IMR-90 (cell line): ENCODE measurements at places on chromosomes 16 and 17. TPM values are rescaled to one million over a fixed set of nuclear protein-coding genes. Genes with fewer than 3 reads are reported as not detected.

- peak; percentile 56 for DNase-seq
Observed at GRCh38 chr17:75693500-75694481, 26.7 kb downstream of the SAP30BP start.

DNA sequence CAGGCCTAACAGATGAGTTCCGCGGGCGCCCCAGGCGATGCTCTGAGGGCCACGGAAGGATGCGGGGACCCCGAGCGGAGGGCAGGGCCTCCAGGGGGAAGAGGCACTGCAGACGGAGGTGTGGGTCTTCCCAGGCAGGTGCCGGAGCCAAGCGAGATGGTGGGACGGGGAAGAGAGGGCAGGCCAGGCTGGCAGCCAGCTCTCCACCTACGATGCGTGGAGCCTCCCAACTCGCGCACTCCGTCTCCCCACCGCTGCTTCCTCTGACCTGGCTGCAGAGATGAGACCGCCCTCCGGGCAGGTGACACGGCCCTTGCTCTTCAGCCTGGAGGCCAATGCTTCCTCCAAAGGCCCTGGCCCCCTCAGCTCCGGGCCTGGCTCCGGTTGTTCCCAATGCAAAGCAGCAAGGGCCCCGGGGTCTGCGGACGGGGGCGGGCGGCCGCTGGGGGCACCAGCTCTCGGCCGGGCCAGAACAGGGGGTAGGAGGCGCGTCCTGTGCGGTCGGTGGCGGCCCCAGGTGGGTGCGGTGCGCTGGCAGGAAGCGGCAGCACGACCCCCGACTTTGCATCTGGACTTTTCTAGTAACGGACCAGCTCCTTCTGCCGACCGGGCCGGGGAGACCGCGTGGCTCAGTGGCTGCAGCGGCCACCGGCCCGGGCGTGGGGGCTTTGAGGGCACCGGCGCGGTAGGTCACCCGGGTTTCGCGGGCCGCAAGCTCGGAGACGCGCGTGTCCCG is 1.5 kb upstream of the SOX8 start:
- DNase-seq, result no peak

DNA sequence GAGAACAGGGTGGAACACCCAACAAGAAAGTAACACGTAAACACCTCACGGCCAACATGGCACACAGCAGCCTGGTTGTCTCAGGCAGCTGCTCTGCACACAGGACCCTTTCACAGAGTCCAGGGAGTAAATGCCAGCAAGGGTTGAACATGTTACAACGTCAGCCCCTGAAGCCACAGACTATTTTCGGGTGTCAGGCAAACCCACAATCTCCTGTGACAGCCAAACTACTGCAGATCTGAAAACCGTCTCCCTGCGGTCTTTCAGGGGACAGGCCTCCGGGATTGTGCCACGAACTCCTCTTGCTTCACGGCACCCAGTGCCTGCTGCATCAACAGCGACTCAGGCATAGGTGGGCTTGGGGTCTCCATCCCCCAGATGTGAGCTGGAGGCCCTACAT is 127.7 kb downstream of the XYLT1 start:
- no peak for DNase-seq

DNA sequence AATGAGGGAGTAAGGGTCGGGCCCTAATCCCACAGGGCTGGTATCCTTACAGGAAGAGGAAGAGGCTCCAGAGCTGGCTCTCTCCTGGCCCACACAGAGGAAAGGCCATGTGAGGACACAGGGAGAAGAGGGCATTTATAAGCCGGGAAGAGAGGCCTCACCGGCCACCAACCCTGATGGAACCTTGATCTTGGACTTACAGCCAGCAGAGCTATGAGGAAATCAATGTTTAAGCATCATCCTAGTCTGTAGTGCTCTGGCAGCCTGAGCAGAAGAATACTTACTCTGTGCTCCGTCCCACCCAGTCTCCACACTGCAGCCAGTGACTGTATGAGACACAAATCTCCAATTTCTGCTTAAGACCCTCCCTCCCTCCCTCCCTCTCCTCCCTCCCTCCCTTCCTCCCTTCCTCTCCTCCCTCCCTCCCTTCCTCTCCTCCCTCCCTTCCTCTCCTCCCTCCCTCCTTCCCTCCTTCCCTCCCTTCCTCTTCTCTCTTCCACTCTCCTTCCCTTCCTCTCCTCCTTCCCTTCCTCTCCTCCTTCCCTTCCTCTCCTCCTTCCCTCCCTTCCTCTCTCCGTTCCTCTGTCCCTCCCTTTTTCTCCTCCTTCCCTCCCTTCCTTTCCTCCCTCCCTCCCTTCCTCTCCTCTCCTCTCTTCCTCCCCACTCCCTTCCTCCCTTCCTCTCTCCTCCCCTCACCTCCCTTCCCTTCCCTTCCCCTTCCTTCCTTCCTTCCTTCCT is 8.9 kb upstream of the TMEM220 start:
- no peak for DNase-seq

- DNase-seq, result peak; percentile 24
Observed at GRCh38 chr16:11234884-11235702, 20.9 kb downstream of the SOCS1 start.

GRCh38 chr16:1337486-1337885 is 4.0 kb downstream of the BAIAP3 start:
- no peak for DNase-seq

GRCh38 chr17:1755252-1755826 is 6.5 kb upstream of the SERPINF1 start:
- DNase-seq, result no peak

GRCh38 chr17:19348806-19349205 is 13.7 kb downstream of the B9D1 start:
- no peak for DNase-seq

DNA sequence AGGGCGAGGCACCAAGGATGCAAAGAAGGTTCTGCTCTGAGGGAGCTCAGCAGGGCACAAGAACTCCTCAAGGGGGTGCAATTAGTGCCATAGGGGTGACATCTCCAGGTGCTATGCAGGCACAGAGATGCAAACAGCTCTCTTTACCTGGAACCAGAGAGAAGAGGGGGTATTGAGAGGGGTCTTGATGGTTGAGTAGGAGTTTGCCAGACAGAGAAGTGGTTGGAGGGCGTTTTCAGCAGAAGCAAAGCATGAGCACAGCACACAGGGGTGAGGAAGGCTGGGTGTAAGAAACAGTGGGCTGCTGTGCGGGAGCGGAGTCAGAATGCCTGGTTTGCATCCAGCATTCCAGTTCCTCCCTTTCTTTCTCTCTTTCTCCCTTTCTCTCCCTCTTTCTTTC is 81.8 kb upstream of the LHX1 start:
- DNase-seq, result no peak

DNA sequence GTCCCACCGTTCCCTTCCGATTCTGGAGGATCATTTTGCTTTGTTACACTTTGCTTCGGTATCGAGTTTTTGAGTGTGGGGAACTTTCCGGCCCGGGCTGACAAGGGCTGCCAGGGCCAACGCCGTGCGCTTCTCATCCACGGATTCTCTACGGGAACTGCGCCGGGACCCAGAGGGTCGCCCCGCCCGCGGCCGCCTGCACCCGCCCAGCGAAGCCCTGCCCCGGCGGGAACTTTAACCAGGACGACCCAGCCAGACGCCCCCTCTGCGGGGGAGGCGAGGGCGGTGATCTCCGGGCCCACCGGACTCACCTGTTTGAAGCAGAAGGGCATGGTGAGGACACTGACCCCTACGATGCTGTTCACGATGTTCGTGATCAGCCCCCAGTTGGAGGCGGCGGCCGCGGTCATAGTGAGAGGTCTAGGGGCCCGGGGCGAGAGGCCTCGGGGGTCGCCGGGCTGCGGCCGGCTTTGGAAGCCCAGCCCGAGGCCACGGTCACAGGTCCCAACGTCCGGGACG is 536 bp downstream of the SLC38A10 start:
- peak; percentile 9 for DNase-seq

GRCh38 chr17:17527534-17527933 is 31.3 kb upstream of the RASD1 start:
- no peak for DNase-seq

GRCh38 chr16:89565256-89565505 is 4.7 kb downstream of the RPL13 start:
- DNase-seq, result no peak

DNA sequence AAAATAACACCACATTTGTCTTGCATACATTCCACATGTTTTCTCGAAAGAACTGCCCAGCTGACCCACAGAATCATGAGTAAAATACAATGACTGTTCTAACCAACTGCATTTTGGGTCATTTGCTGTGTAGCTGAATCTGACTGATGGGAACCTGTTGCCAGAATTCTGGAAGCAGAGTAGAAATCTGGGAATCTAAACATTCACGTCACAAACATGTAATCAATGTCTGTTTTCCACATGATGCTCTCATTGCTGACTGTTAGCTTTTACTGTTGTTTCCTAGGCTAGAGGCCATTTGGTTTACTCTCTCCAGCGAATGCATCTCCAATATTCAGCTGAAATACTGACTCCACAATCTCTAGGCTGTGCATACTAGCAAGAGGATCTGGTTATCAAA is 710.1 kb downstream of the KCNJ2 start:
- peak; percentile 38 for DNase-seq

DNA sequence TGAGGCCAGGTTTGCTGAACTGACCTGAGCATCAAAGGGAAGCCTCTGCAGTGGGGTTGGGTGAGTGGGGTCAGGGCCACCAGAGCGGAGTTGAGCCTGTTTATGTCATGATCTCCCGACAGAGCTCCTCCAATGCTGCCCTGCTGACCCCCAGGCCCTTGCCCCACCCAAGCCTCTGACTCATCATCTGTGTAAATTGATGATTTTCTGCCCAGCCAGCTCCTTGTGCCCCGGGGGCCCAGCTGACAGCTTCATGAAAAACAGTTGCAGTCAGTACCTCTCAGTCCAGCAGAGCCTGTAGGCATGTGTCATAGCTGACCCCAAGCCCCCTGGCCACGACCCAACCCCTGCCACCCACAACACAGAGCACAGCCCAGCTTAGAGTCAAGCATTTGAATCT is 134.9 kb downstream of the CCT6B start:
- DNase-seq, result no peak

- no peak for DNase-seq
Observed at GRCh38 chr17:28446716-28447395, 26.6 kb upstream of the SLC13A2 start.

GRCh38 chr17:74241431-74241830 is 28.1 kb downstream of the TTYH2 start:
- DNase-seq, result no peak

DNA sequence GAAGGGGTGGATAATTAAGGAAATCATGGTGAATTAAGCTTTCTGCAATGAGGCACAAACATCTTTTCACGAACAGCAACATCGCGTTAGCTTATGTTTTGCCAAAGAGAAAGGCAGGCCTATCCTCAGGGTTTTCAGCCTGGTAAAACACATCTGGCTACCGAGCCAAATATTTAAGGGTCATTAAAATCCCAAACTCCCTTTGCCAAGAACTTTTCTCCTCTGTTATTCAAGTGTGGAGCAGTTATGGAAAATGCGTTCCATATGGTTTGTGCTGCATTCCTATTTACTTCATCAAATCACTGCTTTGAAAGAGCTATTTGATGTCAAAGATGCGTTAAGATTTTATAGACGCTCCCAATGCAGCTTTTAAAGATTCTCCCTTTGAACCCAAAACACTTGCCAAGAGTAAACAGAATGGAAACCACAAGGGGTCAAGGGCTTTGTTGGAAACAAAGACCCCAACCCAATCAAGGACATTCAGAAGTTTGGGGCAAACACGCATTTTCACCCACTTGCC is 308.3 kb upstream of the CDH5 start:
- DNase-seq, result peak; percentile 78

HBA1 gene
- not detected in 2 replicates for total RNA-seq

ABCA9 gene
- total RNA-seq, result under 0.01 TPM in 1 of 2 replicates, not detected in the other

ACSM3 gene
- 0.54 and 0.56 TPM in 2 replicates for total RNA-seq

RRAD gene
- 1.3 and 1.4 TPM in 2 replicates for total RNA-seq

CCDC200 gene
- not detected in 2 replicates for total RNA-seq

TMEM114 gene
- total RNA-seq, result not detected in 2 replicates

GPR139 gene
- not detected in 2 replicates for total RNA-seq

BANP gene
- 16.9 and 17.4 TPM in 2 replicates for total RNA-seq

TEKT5 gene
- not detected in 2 replicates for total RNA-seq

ARHGAP23 gene
- total RNA-seq, result 9.3 and 17.8 TPM in 2 replicates
